ENCODE measurements at places on chromosomes 16 and 17. TPM values are rescaled to one million over a fixed set of nuclear protein-coding genes. Genes with fewer than 3 reads are reported as not detected.

PRMT7 gene
- 64.8 TPM for polyA plus RNA-seq

ITGAX gene
- 0.83 TPM for polyA plus RNA-seq

ERN2 gene
- polyA plus RNA-seq = 0.51 TPM

TMEM132E gene
- 2.9 TPM for polyA plus RNA-seq

TMC8 gene
- 2.5 TPM for polyA plus RNA-seq

TEX19 gene
- 0.06 TPM for polyA plus RNA-seq

SLC7A6OS gene
- 24.7 TPM for polyA plus RNA-seq

VWA3A gene
- 5.3 TPM for polyA plus RNA-seq

PPY gene
- polyA plus RNA-seq = 0.52 TPM

ARHGAP44 gene
- 6.6 TPM for polyA plus RNA-seq

KRTAP3-2 gene
- polyA plus RNA-seq = not detected

KCNJ2 gene
- 1.9 TPM for polyA plus RNA-seq

ADAD2 gene
- polyA plus RNA-seq = 0.25 TPM

KRT17 gene
- 4.8 TPM for polyA plus RNA-seq

EPX gene
- 0.75 TPM for polyA plus RNA-seq

TBX2 gene
- 90.0 TPM for polyA plus RNA-seq

WNT3 gene
- 1.8 TPM for polyA plus RNA-seq

RNF157 gene
- 33.0 TPM for polyA plus RNA-seq
